ENCODE measurements at places on chromosomes 7 and 10. TPM values are rescaled to one million over a fixed set of nuclear protein-coding genes. Genes with fewer than 3 reads are reported as not detected.

DNA sequence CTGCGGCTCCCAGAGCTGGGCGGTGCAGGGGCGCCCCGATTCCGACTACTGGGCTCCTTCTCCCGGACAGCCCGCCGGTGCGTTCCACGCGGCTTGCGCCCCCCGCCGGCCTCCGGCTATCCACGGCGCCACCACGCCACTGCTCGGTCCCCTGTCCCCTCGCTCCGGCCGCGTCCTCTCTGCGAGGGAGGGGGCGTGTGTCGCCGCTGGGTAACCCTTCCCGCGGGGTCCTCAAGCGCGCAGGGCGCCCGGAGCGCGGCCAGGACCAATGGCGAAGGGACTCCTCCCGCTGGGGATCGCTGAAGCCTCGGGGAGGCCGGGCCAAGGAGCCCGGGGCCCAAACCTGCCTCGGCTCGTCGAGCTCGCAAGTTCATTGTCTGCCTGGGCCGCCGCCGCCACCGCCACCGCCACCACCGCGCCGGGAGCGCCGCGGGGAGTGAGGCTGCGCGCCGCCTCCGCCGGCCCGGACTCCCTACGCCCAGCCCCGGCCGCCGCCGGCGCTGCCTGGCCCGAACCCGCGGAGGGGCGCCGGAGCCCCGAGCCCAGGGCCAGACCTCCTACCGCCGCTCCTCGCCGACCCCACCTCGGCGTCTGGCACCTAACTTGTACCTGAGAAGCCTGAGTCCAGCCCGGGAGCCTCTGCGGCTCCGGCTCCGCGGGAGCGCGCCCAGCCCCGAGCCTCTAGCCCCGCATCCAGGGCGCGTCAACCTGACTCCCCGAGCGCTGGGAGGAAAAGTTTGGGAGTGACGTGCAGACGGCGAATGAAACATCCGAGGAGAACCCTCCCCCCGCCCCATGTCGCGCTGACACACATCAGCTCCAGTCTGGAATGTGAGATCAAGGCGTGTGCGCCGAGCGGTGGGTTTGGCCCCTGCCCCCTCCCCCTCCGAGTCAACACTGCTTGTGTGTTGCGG lies at the start of gene CHST15:
CHST15 (minus strand) TSS at position 739 of the 914 bp plus-strand sequence. CDS start 47,386 bp downstream, outside the sequence.
- H3K27me3 ChIP-seq: peaks cover 68% of the 10 kb centered on the region
- H3K4me1 ChIP-seq: peaks cover 5% of the 10 kb centered on the region
- H3K4me3 ChIP-seq: peak within 1 kb of the TSS; percentile 34
- H3K27ac ChIP-seq: no peak within 1 kb of the TSS

DNA sequence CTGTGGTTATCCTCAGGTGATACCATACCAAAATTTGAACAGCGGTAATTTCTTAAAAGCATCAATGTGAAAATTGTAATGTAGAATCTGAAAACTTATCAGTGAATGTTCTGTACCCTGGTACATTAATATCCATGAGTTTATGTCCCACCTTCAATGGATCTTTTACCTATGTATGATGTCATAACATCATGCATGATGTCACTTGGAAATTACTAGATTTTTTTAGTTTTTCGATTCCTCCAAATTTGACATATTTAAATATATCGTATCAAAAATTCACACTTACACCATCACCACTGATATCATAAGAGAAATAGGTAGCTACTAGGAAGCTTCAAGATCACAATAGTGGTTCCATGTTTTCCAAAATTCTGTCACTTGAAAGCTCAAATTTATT lies 95.0 kb upstream of the AKR1E2 start:
- no peak overlapping the region for H3K27ac ChIP-seq
- no peaks in the 10 kb centered on the region for H3K4me1 ChIP-seq
- no peak overlapping the region for H3K4me3 ChIP-seq
- DNase-seq: no peak

GRCh38 chr7:99287779-99288534 lies 15.3 kb downstream of the MYH16 start:
- DNase-seq: no peak
- no peaks in the 10 kb centered on the region for H3K27me3 ChIP-seq
- no peaks in the 10 kb centered on the region for H3K4me1 ChIP-seq

GRCh38 chr10:125035136-125035535 lies 93.2 kb downstream of the ZRANB1 start:
- no peak overlapping the region for H3K4me3 ChIP-seq
- no peak overlapping the region for H3K27ac ChIP-seq
- DNase-seq: no peak
- peaks cover 3% of the 10 kb centered on the region for H3K27me3 ChIP-seq

The HMX3 gene
- total RNA-seq: not detected

- H3K4me3 ChIP-seq: no peak overlapping the region
- no peak overlapping the region for H3K27ac ChIP-seq
- H3K36me3 ChIP-seq: no peaks in the 10 kb centered on the region
- DNase-seq: no peak
Measured at GRCh38 chr10:78780551-78780961, 288.2 kb upstream of the ZMIZ1 start.

DNA sequence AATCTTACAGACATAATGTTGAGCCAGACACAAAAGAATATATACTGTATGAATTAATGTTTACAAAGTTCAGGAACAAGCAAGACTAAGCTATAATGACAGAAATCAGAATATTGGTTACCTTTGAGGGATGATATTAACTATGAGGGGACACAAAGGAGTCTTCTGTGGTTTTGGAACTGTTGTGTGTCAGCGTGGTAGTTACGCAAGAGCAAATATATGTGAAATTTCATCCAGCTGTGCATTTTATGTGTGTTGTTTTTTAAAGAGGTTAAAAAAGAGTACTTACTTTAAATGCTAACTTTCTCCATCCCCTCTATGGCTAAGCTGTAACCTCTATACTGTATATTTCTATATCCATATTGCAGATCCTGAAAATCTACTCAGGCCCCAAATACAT lies 14.9 kb downstream of the SLC25A28 start:
- no peak overlapping the region for H3K4me3 ChIP-seq
- H3K4me1 ChIP-seq: no peaks in the 10 kb centered on the region
- no peak overlapping the region for H3K27ac ChIP-seq
- no peak for DNase-seq
- peaks cover 2% of the 10 kb centered on the region for H3K27me3 ChIP-seq

DNA sequence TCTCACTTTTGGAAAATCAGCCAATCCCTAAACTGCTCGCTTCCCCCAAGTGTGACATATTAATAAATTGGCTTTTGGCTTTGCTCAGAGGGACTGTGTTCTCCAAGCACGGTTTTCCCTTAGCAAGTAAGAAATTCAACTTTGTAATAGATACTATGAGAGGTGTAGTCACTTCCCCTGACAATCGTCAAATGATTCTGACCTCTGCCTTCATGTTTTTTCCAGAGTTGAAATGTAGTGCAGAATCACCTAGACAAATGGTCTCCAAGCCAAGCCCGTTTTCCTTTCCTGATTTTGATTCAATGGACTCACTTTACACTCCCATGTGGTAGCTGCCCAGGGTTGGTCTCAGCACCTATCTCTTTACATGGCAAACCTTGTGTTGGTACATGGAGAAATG lies 99.1 kb downstream of the ARL4A start:
- H3K27ac ChIP-seq: no peak overlapping the region
- H3K36me3 ChIP-seq: no peaks in the 10 kb centered on the region
- H3K27me3 ChIP-seq: peaks cover 2% of the 10 kb centered on the region
- no peaks in the 10 kb centered on the region for H3K4me1 ChIP-seq
- no peak for DNase-seq

DNA sequence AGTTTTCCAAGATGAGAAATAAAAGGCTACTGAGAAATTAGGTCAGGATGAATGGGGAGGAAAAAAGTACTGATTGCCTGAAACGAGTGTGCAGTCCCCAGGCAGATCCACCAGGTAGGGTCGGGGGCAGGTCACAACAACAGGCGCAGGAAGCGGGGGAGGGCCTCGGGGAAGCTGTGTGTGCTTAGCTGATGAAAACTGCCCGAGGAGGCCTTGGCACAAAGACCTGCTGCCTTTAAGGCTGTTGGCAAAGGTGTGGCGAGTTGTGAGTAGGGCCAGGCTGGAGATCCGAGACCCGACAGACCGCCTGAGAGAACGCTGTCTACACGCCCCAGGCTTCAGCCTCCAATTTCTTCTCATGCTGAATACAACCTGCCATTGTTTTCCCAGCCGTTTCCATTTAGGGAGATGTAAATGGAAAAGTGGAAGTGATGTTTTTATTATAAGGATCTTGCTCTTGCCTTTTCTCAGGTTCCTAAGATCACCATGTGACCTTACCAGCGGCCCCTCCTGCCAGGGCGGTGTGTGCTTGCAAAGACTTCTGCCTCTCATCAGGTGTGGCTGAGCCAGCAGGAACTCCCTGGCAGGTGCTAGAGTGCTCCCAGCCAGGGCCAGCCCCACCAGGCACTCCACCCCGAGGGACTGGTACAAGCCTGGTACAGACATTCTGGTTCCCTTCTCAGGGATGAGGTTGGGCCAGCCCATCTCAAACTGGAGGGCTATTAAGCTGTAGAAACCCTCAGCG lies 60.8 kb downstream of the DLG5 start:
- H3K36me3 ChIP-seq: no peaks in the 10 kb centered on the region
- DNase-seq: no peak
- peaks cover 5% of the 10 kb centered on the region for H3K4me1 ChIP-seq
- no peak overlapping the region for H3K27ac ChIP-seq
- no peak overlapping the region for H3K4me3 ChIP-seq
- no peaks in the 10 kb centered on the region for H3K27me3 ChIP-seq

The MYPN gene
- total RNA-seq: not detected

- no peak overlapping the region for H3K27ac ChIP-seq
- H3K27me3 ChIP-seq: no peaks in the 10 kb centered on the region
- H3K4me1 ChIP-seq: no peaks in the 10 kb centered on the region
- DNase-seq: no peak
- no peak overlapping the region for H3K4me3 ChIP-seq
- no peaks in the 10 kb centered on the region for H3K36me3 ChIP-seq
Measured at GRCh38 chr7:95041031-95041430, 133.6 kb downstream of the PPP1R9A start.
